ENCODE measurements at places on chromosomes 3 and 15.

DNA sequence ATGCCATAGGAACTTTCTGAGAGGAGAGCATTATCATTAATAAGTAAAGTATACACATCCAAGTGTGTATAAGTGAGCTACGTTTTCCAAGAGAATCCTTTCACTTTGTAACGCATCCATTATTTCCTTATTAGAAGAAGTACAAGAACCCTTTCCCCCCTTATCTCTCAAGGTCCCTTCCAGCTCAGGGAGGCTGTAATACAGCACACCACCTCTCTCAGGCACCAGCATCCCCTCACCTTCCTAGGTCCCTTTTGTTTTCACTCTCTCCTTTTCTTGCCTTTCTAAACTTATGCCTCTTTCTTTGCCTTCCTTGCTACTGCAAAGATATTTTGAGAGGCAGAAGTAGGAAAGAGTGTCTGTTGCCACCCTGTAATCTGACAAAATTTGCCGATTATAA, 446.0 kb downstream of the GRM7 start:
- no peak for DNase-seq

DNA sequence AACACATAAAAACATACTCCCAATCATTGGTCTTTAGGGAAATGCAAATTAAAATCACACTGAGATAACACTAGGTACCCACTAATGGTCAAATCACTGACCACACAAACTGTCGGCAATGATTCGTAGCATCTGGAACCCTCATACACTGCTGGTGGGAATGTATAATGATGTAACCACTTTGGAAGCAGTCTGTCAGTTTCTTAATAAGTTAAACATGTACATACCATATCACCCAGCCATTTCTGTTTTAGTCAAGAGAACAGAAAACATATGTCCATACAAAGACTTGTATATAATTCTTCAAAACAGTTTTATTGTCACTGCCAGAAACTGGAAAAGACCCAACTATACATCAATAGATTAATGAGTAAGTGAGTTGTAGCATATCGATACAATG, 63.3 kb upstream of the LRRC3B start:
- no peak for DNase-seq

- no peak for DNase-seq
Measured at GRCh38 chr15:91688811-91689210, 164.7 kb upstream of the SLCO3A1 start.

DNA sequence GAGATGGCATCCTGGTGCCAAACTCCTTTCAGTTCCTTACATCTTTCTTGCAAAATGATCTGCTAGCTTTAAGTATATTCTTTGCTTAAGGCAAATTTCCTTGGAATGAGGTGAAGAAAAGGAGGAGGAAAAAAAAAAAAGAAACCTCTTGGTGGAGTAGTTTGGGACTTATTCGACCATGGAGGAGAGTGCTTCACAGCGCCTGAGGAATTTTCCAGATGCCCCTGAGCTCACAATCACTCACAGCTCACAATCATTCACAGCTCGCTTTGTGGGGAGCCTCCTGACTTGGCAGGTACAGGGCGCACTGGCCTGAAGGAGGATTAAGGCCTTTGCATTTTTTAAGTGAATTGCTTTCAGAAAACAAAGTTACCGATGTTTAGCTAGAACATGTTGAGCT, 53.9 kb downstream of the BOC start:
- DNase-seq = no peak

GRCh38 chr15:72193836-72194396, 3.7 kb downstream of the GRAMD2A start:
- DNase-seq = no peak

- DNase-seq = no peak
Measured at GRCh38 chr3:192090586-192090985, 629.6 kb downstream of the PYDC2 start.

- no peak for DNase-seq
Measured at GRCh38 chr15:80526556-80527340, 122.6 kb downstream of the ARNT2 start.

DNA sequence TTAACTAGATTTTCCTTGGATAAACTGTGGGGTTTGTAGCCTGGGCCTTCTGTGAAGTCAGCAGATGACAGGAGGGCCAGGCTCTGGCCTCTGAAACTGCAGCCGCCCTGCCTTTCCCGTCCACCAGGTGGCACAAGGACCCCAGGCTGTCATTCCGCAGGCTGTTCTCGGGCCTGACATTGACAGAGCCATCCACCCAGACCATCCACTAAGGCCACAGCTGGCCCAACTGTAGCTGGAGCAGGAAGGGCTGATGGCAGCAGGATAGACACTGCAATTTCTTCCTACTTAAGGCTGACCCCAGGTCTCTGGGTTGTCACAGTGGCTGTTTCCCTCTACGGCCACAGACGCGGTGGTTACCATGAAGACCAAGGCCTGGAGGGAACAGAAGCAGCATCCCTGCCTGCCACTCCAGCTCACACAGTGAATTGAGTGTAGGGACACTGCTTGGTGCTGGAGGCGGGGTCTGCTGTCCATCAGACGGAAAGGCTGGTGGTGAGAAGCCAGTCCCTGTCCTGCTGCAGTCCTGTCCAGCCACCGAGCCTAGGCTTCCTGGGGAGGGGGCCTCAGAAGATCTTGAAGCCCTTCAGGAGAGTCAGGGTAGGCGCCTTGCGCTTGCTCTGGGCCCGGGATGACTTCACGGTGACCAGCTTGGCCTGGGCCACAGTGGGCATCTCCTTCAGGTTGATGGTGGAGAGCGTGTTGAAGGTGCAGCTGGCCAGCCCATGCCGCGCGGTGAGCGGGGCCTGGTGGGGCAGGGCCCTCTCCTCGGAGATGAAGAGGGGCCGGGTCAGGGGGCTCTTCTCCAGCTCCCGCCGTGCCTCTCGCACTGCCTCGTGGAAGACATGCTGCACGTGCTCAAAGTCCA, 9.4 kb downstream of the SLC51B start:
- peak; percentile 26 for DNase-seq

DNA sequence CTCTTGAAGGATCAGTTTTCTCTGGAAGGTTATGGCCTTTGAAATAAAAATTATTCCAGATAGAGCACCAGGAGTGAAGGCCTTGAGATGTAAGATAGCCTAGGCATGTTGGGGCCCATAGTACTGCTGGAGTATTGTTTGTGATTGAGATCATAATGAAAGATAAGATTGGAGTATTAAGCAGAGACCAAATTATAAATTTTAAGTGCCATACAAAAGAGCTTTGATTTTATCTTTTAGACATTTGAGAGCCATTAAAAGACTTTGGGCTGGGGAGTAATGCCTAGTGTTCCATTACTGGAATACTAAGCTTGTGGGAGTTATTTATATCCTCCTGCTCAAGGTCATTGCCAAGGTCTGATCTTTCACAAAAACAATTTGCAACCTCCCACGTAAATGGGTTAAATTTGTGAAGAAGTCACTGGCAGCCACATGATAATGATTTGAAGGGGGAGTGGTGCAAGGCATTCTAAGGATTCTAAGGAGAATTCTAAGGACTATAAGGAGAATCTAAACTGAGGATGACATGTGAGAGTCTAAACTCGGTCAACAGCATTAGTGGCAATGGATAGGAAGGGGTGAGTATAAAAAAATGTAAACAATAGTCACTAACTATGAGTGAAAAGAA, 12.8 kb downstream of the ELL3 start:
- DNase-seq = no peak

DNA sequence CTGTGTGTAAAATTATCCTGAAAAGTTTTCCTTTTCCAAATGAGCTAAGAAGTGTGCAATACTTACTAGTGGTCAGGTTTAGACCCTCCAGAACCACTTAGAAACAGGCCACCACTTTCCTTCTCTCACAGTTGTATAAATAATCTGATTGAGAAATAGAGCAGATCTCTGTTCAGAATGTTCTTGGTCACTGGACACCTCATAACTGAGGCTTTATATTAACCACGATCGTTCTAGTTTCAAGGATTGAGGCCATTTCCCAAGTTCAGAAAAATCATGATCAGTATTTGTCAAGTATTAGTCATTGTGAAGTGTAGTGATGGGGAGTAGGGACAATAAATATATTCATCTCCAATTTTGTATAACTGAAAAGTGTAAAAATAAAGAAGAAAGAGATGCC, 1.0 kb upstream of the MAP3K13 start:
- DNase-seq = no peak
